ENCODE measurements at places on chromosomes 4 and X. TPM values are rescaled to one million over a fixed set of nuclear protein-coding genes. Genes with fewer than 3 reads are reported as not detected.

GRCh38 chr4:8391071-8391470, 49.5 kb downstream of the ACOX3 start:
- H3K36me3 ChIP-seq, result peaks cover 23% of the 10 kb centered on the region
- no peak overlapping the region for H3K4me3 ChIP-seq
- no peak for DNase-seq
- H3K27ac ChIP-seq, result no peak overlapping the region

- H3K27me3 ChIP-seq, result no peaks in the 10 kb centered on the region
- H3K36me3 ChIP-seq, result no peaks in the 10 kb centered on the region
- H3K4me1 ChIP-seq, result no peaks in the 10 kb centered on the region
- H3K4me3 ChIP-seq, result no peak overlapping the region
- H3K27ac ChIP-seq, result no peak overlapping the region
- no peak for DNase-seq
Observed at GRCh38 chr4:139955600-139955999, 198.4 kb downstream of the MAML3 start.

DNA sequence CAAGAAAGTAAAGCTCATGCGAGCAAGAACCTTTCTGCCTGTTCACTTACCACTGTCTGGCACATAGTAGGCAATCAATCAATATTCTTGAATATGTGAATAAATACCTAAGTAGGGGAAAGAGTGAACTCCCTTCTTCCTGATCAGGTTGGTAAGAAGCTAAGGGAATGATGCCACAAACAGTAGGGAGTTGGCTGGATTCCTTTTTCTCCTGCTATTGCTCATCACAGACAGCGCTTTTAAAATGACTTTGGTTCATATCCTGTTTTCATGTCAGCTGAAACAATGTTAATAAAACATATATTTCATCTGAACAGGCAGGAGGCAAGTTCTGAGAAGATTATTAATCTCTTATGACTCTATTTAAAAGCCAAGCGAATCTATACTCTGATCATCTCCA, 99.2 kb downstream of the NSUN7 start:
- no peak overlapping the region for H3K4me3 ChIP-seq
- H3K27ac ChIP-seq, result no peak overlapping the region
- no peaks in the 10 kb centered on the region for H3K27me3 ChIP-seq
- H3K4me1 ChIP-seq, result no peaks in the 10 kb centered on the region
- H3K36me3 ChIP-seq, result no peaks in the 10 kb centered on the region

The CYTL1 gene
- total RNA-seq, result not detected

- H3K27me3 ChIP-seq, result no peaks in the 10 kb centered on the region
- H3K4me3 ChIP-seq, result no peak overlapping the region
- H3K36me3 ChIP-seq, result no peaks in the 10 kb centered on the region
- no peaks in the 10 kb centered on the region for H3K4me1 ChIP-seq
- no peak for DNase-seq
- no peak overlapping the region for H3K27ac ChIP-seq
Observed at GRCh38 chrX:1170243-1170642, 42.2 kb downstream of the CRLF2 start.
